Dorsolateral prefrontal cortex (tissue), 122 donors: ENCODE measurements at places on chromosomes 7 and 10. TPM values are rescaled to one million over a fixed set of nuclear protein-coding genes. Genes with fewer than 3 reads are reported as not detected.

NUTM2E gene
- total RNA-seq = 0.23 TPM

MCM10 gene
- not detected for total RNA-seq

TMEM236 gene
- not detected for total RNA-seq

GOLGA7B gene
- total RNA-seq = 57.1 TPM

BEND7 gene
- total RNA-seq = 11.3 TPM

LRRD1 gene
- total RNA-seq = 0.82 TPM

TEX36 gene
- total RNA-seq = not detected

NANOS1 gene
- 10.8 TPM for total RNA-seq

GALNT17 gene
- 121 TPM for total RNA-seq

IRF5 gene
- total RNA-seq = 7.9 TPM

GJC3 gene
- 1.3 TPM for total RNA-seq

GPR22 gene
- total RNA-seq = 45.7 TPM

ANKRD30A gene
- 0.60 TPM for total RNA-seq

SLC18A3 gene
- not detected for total RNA-seq

KLF14 gene
- total RNA-seq = not detected

TMEM140 gene
- total RNA-seq = 6.3 TPM

ZP3 gene
- 15.7 TPM for total RNA-seq

ZNF25 gene
- 52.3 TPM for total RNA-seq

PILRB gene
- total RNA-seq = 49.1 TPM

ARHGEF5 gene
- total RNA-seq = 1.3 TPM

FOXI2 gene
- total RNA-seq = not detected

ANKRD61 gene
- total RNA-seq = not detected

SPRN gene
- 25.7 TPM for total RNA-seq

BAIAP2L1 gene
- 1.2 TPM for total RNA-seq

VGF gene
- 127 TPM for total RNA-seq
